ENCODE measurements at places on chromosomes 2 and 18.

GRCh38 chr2:182845794-182846417 is 20.5 kb downstream of the FRZB start:
- no peak for DNase-seq

DNA sequence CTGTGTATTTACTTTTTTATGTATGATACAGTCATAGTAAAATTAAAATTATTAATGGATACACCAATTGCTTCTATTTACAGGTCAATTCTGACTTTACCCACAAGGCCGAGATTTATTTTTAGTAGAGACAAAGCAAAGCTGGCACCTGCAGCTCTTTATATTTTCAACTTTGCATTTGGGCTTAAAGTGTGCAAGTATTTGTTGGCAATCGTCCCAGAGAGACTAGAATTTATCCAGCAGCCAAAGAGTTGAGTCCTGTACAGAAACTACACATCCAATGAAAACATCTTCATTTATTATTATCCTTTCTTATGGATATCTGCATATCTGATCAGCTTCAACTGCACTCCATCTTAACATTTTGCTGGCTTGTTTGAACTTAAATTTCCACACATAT is 485.6 kb downstream of the SOX11 start:
- DNase-seq, result no peak

DNA sequence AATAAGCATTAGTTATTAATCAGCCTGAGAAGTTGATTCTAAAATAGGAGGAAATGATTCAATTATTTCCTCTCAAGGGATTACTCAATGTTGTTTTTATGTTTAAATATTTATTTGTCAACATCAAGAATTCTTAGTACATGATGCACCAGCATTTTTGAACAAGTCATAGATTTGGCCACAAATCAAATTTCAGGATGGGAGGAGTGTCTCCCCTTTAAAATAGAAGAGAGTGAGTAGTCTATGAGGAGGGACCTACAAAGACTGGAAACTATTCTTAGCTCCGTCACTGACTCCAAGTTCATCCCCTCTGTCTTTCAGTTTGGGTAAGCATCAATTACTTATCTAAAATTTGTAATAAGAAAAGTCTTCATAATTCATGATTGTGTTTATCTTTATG is 18.6 kb upstream of the IL18R1 start:
- no peak for DNase-seq

DNA sequence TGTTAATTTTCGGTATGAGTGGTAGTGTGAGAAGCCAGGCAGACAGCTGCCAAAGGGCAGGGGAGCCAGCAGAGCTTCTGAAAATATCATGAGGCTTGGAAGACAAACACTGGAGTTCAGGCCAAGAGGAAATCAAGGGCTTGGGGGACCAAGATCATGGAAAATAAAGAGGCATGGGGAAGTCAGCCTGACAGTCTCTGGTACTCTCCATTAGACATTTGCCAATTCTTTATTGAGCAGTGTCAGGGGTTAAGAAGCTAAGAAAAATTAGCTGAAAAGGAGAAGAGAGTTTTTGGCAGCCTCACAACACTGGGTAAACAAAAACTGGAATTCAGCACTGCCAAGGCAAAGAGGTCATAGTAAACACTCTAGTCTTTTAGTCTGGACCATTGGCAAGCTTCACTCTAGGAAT is 612.7 kb downstream of the EPHA4 start:
- DNase-seq, result no peak

- no peak for DNase-seq
These were observed 68.2 kb downstream of the ZCCHC2 start for GRCh38 chr18:62590799-62591590.

- DNase-seq, result no peak
These were observed 241.6 kb downstream of the SUCLG1 start for GRCh38 chr2:84217456-84217855.

DNA sequence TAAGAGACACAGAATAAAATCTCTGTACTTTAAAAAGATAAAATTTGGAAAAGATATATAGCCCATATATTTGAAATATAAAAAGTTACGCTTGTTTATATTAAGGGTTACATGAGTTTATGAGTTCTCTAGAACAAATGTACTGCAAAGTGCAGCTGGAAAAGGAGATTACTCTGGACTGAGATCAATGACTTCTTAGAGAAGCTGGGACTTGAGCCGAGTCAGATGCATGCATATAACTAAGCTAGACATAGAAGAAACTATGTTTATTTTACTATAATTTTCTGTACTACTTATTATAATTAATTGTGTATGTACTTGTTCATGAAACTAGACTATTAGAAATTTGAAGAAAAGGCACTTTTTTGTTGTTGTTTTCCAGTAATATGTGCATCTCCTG is 170.3 kb upstream of the NXPH2 start:
- no peak for DNase-seq

DNA sequence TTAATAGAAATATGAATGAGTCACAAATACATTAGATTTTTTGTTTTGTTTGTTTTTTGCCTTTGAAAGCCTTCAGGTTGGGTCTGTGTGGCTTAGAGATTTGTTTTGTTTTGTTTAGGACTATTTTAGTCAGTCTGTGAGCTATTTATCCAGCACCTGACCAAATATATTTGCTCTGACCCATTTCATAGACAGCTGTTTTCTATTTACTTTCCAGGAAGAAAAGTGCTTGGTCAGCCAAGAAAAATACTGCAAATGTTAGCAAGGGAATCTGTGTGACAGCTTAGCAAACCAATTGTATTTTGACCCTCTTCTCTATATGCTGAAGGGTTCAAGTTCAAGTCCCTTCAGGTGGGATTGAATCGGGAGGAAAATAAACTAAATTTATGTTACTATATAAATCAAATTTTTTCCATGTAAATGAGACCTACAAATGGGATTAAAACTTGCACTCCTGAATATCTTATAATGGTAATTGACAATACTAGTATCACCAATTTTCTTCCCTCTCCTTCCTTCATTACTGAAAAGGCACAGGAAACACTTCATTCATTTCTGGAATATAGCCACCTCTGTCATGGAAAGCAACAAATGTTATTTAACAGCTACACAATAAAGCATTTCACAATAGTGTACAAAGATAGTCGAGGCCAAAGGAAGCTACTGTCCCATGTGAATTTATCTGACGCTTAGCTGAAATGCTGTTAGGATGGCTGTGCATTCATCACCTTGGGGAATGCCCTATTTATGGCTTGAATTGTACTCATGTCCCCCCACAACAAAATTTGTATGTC is 23.1 kb upstream of the KLF7 start:
- DNase-seq, result no peak

DNA sequence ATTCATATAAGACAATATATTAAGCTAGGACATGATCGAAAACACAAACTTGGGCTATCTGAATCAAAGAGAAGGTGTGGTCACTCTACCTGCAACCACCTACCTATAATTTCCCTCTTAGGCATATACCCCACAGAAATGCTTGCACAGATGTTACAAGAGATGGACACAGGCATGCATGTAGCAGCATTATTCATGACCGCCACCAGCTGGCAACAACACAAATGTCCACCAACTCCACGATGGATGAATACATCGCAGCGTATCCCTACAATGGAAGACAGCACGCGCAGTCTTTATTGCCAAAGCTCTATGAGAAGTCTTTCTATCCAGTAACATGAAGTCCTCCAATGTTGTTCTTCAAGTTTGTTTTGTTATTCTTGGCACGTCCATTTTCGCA is 90.8 kb downstream of the ARL4C start:
- DNase-seq, result no peak

GRCh38 chr2:43894743-43895142 is 56.0 kb downstream of the ABCG8 start:
- no peak for DNase-seq

DNA sequence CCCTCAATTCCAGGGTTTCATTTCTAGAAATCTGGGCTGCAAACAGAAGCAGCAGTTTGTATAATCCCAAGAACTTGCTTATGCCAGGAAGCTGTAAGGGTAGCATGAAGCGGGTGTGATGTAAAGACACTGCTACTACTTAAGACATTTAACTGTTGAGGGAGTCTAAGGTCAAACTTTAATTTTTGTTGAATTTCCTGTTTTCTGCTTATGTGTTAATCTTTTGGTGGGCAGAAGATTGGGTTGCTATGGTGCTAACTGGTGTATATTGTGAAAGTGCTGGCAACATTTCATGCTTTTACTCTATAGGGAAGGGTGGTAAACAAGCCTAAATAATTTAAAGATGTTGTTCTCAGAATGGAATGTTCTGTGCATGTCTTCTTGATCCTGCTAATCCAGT is 2.7 kb downstream of the NCOA1 start:
- DNase-seq, result no peak

DNA sequence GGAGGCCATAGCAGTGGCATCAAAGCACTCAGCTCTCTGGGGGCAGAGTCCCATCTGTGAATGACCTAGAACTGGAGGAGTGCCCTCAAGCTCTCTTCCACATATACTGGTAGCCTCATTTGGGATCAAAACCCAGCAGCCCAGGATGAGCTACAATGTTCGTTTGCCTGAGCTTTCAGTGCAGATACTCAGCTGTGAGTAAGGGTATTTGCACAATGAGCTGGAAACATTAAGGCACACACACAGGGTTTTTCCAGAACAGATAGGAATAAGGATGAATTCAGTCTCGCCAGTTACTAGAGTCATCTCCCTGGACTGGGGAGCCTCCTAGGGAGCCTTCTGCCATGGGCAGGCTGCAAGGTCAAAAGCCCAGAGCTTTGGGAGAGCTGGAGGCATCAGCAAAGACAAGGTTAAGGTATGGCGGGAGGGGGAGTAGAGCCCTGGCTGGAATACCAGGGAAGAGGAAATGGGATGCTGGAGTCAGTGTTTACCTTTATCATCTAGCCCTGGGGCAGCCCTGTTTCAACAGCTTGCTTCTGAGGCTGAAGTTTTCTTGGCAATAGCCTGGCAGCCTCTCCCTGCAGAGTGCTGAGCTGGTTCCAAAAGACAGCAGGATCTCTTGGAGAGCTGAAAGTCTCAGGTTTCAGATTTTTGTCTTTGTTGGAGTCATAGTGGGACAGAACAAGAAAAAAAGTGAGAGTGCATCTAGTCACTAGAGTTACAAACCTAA is 187.7 kb downstream of the LOXHD1 start:
- DNase-seq, result no peak

DNA sequence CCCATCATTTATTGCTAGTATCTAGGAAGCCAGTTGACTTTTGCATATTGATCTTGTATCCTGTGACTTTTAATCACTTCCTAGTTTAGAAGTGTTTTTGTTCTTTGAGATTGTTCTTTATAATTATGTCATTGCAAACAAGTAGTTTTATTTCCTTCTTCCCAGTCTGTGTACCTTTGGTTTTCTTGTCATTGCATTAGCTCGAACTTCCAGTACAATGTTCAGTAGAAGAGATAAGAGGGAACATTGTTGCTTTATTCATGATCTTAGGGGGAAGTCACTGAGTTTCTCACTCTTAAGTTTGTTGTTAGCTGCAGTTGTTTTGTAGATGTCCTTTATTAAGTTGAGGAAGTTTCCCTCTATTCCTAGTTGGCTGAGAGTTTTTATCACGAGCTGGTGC is 61.0 kb downstream of the TRAPPC12 start:
- no peak for DNase-seq

GRCh38 chr2:148987286-148987685 is 51.2 kb upstream of the LYPD6B start:
- no peak for DNase-seq

DNA sequence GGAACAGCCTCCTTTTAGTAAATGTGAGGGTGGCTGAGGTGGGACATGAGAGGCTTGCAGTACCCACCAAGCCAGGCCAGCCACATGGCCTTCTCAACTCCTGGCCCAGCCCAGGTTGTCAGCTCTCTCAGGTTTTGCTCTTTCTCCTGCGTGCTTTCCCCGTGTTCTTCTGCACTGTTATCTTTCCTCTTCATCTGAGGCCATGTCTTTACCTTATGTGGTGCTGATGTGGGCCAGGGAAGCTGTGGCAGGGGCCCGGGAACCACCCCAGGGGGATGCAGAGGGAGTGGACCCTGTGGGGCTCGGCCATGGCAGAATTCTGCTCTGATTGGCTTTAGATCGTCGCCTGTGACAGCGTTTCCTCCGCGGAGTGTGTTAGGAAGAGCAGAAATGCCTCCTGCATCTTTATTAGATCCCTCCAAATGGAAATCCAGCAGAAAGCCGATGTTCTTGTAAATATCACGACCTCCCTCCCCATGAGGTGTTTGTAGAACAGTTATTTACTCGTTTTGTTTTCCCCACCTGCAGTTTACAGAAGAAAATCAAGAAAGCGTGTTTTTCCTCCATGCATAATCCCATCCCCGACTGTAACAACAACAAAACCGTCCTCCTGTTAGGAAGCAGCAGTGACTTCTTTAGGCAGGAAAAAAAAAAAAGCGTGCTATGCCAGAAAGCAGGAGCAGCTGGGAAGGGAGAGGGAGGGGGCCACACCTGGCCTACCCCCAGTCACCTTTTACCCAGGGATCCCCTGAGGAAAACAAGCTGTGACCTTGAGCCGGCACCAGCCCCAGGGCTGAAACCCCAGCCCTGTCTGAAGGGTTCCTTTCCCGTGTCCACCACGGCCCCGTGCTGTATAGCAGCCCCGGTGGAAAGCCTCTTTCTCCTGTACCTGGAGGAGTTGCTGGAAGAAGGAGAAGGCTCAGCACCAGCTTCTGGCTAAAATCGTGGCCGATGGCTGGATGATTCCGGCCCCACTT is 54.8 kb downstream of the HPCAL1 start:
- DNase-seq, result no peak

DNA sequence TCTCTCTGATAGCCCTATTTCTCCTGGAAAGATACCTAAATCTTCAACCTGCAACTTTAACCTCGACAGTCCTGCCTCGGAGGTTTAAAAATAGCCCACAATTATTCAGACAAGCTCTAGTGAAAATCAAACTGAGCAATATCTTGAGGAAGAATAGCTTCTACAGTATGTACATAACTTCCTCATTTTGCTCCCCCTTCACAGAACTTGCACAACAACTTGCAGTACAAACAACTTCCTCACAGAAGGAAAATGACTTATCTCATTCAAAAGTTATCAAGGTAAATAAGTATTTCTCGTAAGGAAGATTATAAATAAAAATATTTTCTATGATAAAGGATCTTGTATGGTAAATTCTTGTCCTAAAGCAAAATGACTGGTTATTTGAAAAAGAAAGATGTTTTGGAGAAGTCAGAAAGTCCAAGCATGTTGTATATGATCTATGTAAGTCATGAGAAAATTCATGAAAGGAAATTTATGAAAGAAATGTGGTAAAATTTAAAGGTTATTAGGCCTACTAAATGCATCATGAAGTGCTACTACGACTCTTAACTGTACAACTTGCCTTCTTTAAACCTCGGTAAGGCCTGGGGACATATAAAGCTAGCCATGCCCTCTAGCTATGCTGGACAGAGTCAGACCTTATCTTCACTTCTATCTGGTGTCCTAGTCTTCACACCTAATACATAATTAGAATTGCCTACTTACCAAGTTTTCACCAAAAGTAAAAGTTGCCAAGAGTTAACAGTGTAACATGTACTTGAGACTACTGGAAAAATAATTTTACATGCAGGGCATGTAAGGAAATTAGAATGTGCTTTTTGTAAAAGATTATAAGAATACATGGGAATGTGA is 394.5 kb downstream of the DLGAP1 start:
- no peak for DNase-seq

DNA sequence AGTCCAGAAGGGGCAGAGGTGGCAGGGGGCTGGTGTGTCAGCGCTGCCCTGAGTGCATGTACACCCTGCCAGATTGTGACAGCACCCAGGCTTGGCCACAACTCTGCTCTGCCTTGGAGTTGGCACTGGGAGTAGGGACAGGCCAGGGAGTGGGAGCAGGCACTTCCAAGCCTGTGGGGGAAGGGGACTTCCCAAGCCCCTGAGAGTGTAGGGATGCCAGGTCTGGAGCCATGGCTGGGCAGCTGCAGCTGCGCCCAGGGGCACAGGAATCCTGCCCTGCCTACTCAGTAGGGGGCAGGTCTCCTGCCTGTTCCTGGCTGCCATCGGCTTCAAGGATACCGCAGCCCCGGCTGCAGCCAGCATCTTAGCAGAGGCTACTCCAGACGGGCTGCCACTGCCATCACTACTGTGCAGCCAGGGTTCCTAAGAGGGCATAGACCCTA is 109.4 kb downstream of the CALCRL start:
- no peak for DNase-seq
